ENCODE measurements at places on chromosomes 7 and 10.

GRCh38 chr7:101035941-101036340 lies 16.1 kb downstream of the MUC17 start:
- DNase-seq = no peak

- DNase-seq = no peak
These were observed 62.4 kb downstream of the CTTNBP2 start for GRCh38 chr7:117810642-117811512.

GRCh38 chr7:11035661-11036060 lies 62.0 kb downstream of the PHF14 start:
- DNase-seq = no peak

DNA sequence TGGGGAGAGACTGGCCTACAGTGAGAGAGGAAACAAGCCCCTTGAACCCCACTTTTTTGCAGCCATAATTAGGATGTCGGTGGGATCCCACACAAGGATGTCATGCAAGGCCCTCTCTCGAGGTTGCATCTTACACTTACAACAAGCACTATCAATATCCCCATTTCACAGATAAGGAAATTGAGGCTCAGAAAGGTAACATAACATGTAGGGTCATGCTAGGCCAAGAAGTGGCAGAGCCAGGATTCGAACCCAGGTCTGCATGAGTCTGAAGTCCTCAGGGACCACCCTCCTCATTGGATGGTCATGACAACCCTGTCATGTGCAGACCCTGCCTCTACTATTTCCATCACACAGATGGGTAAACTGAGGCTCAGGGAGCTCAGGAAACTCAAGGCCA lies 123.5 kb downstream of the C10orf105 start:
- no peak for DNase-seq

- no peak for DNase-seq
These were observed 2.6 kb downstream of the ABCA13 start for GRCh38 chr7:48173756-48174382.

DNA sequence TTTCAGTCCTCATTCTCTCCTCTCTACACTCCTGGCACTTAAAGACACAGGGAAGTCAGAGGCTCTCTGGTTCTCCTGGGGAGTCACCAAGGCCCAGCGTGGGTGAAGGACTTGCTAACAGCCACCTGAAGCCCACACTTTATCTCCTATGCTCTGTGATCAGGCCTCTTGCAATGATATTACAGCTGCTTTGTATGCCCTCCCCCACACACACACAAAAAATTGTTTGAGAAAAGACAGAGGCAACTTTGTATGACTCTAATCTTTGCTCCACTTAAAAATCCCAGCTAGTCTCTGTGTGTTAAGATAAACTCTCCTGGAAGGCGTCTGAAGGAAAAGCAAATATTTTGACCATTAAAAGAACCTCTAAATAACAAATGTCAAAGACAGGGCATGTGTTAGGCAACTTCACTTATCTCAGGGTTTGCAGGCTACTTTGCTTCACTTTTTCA lies 507.2 kb downstream of the TNS3 start:
- DNase-seq = no peak

GRCh38 chr10:106495931-106496330 lies 668.6 kb downstream of the SORCS1 start:
- no peak for DNase-seq

DNA sequence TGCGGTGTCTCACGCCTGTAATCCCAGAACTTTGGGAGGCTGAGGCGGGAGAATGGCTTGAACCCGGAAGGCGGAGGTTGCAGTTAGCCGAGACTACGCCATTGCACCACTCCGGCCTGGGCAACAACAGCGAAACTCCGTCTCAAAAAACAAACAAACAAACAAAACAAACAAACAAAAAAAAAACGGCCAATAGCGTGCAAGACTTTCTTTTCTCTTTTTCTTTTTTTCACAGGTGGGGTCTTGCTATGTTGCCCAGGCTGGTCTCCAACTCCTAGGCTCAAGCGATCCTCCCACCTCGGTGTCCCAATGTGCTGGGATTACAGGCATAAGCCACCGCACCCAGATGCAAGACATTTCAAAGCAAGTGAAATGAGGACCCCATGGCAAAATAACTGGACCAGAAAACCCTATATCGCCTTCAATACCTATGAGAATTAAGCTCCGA lies 1.6 kb downstream of the PSAP start:
- no peak for DNase-seq

DNA sequence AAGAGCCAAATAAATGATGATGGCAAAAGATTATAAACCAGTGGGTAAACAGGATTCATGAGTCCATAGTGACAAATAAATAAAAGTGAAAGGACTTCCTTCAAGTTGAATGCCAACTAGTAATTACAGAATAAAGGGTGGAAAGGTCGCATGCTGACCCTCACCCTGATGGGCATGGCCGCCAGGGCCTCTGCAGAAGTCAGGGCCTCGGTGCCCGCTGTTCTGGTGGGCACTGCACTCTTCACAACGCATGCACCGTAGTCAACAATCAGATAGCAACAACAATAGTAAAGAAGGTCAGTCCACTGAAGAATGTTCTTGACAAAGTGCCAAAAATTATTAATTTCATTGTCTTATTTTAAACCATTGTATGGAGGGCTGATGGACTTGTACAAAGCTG lies 123.2 kb upstream of the LANCL2 start:
- DNase-seq = no peak

DNA sequence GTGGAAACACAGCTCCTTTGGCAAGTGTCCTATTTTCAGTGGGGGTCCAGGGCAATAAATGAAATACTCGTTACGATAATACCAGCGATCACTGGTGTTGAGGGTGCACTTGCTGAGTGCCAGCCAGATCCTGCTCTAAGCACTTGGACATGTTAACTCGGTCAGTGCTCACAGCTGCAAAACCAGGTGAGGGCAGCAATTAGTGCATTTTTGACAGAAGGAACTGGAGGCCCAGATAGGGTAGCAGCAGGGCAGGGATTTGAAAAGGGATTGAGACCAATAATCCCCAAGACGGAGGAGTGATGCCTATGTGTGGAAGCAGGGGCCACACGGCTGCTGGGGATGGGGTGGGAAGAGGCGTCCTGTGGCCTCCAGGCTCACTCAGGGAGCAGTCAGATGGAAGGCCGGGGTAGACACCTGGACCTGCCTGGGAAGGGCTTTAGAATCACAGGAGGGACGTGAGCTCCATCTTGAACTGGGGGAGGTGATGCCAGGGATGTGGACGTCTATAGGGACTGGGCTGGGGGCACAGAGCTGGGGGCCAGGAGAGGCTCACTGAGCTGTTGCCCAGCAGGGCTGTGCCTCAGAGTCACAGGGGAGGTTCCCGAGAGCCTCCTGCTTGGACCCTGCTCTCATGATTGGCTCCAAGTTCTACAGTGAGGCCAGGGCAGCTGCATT lies 14.3 kb downstream of the PTPRE start:
- DNase-seq = no peak

DNA sequence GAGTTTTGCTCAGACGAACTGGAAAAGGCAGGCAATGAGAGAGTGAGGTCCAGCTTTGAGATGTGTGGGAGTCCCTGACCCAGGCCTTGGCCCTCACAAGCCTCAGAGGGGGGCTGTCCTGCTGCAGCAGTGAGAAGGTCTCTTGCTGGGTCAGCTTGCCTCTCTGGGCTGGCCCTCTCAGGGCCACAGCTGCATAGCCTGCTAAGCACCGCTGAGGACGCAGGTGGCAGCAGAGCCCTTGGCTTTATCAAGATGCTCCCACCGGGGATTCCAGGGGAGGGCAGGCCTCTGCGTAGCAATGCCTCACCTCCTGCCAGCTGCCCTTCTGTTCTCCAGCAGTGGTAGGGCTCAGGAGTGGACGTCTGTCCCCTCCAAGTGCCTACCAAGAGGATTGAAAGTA lies 128.7 kb downstream of the COBL start:
- DNase-seq = no peak

DNA sequence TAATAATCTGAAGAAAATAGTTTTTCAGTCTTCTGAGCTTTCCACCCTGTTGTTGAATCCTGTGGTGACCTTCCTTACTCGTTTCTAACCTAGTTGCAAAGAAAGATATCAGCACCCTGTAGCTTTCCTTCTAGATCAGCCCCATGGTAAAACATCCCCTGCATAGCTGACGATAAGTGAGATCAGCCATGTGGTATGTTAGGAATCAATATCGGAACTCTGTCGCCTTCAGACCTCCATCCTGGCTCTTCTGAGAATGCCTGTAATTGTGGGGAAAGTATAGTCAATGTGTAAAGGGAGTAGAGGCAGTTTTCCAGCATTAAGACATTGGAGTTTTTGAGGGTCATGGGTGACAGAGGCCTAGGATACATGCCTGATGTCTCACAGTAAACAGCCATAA lies 151.8 kb downstream of the LRRC4 start:
- no peak for DNase-seq

DNA sequence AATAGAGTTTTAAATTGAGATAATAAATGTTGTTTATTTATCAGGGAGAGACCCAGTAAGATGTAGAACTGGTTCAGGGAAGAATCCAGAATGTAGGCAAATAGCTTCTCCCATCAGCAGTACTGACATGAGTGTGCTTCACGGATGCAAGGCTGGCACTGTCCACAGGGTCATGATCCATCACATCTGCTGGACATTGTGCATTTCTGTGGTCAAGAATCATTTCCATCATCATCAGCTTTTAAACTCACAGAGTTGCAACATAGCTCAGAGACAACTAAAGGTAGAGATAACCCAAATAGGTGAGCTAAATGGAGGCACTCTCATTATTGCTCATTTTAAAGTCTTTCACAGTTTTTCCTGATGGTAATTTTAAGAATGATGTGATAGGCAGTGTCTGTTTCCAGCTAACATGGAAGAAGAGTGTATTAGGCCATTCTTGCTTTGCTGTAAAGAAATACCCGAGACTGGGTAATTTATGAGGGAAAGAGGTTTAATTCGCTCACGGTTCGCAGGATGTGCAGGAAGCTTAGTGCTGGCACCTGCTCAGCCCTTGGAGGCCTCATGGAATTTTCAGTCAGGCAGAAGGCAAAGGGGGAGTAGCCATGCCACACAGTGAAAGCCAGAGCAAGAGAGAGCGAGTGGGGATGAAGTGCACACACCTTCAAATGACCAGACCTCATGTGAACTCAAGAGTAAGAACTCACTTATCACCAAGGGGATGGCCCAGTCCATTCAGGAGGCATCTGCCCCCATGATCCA lies 80.8 kb downstream of the INPP5A start:
- no peak for DNase-seq

GRCh38 chr7:42144604-42145003 lies 92.4 kb downstream of the GLI3 start:
- no peak for DNase-seq

All from CD4-positive, alpha-beta T cell treated with Interleukin-17A for 1 hour (primary cell).